ENCODE measurements at places on chromosomes 12 and 14.

GRCh38 chr14:100708425-100709288 lies 18.0 kb upstream of the DLK1 start:
- DNase-seq = no peak

DNA sequence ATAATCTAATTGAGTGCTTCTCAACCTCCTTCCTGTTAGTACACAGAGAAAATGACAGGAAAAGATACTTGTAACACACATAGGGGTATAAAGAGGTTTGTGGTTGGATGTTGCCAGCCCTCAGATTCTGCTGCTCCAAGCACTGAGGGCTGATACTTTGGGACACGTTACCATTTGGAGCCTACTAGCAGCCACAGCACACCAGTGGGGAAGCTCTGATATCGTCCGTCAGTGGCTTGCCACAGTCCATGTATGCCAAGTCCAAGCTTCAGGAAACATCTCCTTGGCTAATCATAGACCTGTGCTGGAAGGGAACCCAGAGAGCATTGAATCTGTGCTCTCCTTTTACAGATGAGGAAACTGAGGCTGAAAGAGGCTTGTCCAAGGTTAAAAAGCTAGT lies 22.3 kb downstream of the B4GALNT3 start:
- no peak for DNase-seq

DNA sequence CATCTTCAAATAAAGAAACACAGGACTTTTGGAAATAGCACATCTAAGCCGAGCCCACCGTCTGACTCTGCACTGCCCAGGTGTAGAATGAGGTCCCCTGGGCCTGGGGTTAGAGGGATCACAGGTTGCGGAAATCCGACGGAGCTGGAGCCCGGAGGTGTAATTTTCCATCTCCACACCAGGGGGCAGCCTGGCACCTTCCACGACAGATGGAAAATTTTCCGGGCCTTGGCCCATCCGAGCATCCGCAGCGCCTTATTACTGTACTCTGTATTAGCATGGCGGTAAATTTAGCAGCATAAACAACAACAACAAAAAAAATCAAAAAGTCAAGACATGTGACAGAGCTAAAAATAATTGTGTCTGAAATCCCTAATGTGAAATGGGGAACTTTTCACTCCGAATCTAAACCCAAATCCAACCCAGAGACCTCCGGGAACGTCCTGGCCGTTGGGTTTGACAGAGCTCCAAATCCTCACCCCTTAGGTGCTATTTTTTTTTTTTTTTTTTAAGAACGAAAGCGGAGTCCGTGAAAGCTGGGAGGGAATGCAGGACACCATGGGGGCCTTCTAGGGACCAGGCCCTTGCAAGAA lies 93.9 kb downstream of the KSR2 start:
- peak; percentile 54 for DNase-seq

- no peak for DNase-seq
Measured at GRCh38 chr12:52277486-52278245, 3.2 kb downstream of the KRT86 start.

GRCh38 chr14:79698298-79698711 lies 513.0 kb downstream of the DIO2 start:
- DNase-seq = no peak

DNA sequence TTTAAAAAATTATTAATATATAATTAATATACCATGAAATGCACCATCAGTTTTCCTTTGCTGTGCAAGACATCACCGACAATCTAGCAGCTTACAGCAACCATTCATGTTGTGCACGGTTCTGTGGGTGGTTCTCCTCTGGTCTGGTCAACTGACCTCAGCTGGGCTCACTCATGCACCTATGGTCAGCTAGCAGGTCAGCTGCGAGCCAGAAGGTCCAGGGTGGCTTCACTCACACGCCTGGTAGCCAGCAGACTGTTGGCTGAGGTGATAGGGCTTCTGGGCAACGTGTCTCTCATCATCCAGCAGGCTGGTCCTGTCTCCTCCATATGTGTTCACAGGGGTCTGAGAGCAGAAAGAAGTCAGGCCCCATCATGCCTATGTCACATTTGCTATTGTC lies 210.4 kb downstream of the KIF26A start:
- DNase-seq = no peak

- DNase-seq = no peak
Measured at GRCh38 chr12:43210485-43211192, 341.4 kb downstream of the ADAMTS20 start.

DNA sequence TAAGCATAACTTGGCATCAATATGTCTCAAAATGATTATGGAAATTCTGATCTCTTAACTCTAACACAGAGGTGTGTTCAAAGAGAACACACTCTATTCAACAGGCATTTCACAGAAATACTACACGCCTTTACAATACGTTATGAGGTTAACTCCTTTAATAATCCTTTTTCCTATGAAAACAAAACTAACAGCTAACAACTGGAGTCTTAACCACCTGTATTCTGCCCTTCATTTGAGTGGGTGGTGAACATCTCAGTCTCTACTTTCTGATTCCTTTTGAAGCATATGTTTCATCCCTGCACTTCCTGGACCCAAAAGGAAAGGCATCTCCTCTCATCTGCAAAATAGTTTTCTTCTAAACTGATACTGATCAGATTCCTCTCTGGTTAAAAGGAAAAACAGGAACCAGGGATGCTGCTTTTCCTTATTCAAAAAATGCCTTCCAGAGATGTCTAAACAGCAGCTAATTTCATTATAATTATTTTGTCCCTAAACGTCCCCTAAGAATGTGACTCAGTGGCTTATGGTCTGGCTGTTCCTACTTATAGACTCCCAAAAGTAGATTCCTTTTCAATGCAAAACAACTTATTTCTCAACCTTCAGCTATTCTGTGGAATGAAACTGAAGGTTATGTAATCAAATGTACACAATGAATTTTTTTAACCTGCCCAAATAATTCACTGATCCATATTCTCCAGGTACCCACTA lies 24.1 kb downstream of the ITPR2 start:
- no peak for DNase-seq

- DNase-seq = peak; percentile 9
Measured at GRCh38 chr14:59507063-59507751, 22.9 kb downstream of the JKAMP start.

DNA sequence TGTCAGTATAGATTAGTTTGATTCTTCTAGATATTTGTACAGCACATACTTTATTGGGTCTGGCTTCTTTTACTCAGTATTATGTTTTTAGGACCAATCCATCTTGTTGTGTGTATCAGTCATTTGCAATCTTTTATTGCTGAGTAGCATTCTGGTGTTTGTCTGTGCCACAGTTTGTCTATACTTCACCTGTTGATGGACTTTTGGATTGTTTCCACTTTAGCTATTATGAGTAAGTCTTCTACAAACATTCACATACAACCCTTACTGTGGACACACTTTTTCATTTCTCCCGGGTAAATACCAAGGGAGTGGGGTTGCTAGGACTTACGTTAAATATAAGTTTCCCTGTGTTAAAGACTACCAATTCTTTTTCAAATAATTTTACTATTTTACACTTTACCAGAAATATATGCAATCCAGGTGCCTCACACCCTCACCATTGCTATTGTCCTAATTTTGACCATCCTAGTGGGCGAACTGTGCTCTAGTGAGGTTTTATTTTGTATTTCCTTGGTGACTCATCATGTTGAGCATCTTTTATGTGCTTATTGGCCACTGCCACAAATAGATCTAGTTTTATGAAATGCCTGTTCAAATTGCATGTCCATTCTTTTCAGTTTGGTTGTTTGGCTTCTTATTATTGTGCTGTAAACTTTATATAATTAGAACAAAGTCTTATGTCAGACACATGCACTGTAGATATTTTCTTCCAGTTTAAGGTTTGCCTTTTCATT lies 304.7 kb upstream of the TMTC1 start:
- DNase-seq = no peak

GRCh38 chr14:68543516-68543915 lies 249.4 kb downstream of the ZFP36L1 start:
- DNase-seq = no peak

DNA sequence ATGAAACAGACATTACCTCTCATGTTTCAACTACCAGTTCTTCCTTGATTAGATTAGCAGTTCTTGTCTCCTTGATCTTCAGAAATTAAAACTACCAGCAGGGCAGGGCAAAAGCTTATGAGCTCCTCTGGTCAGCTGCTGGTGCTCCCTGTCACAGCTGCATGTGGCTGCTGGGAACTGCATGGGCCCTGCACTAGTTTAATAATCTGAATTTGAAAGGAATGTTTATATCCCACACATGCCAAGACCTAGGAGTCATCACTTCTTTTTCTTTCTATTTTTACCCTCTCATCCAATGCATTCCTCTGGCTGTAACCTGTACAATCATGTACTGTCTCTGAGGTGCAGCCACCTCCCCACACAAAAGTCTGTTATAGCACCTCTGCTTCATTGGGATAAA lies 73.9 kb downstream of the ARMH4 start:
- no peak for DNase-seq

- peak; percentile 72 for DNase-seq
Measured at GRCh38 chr14:44981198-44981597, 19.2 kb downstream of the TOGARAM1 start.

- no peak for DNase-seq
Measured at GRCh38 chr12:46585854-46586621, 213.5 kb upstream of the SLC38A2 start.

GRCh38 chr14:81286574-81287370 lies 66.0 kb upstream of the GTF2A1 start:
- no peak for DNase-seq

GRCh38 chr12:131030472-131031328 lies 77.0 kb downstream of the ADGRD1 start:
- no peak for DNase-seq

GRCh38 chr12:66269757-66270383 lies 32.4 kb upstream of the HELB start:
- peak; percentile 48 for DNase-seq

- DNase-seq = no peak
Measured at GRCh38 chr12:10722502-10722904, 620 bp downstream of the YBX3 start.

- DNase-seq = no peak
Measured at GRCh38 chr12:31645924-31646323, 13.6 kb upstream of the ETFBKMT start.

GRCh38 chr14:90512329-90512991 lies 115.6 kb downstream of the CALM1 start:
- DNase-seq = no peak

DNA sequence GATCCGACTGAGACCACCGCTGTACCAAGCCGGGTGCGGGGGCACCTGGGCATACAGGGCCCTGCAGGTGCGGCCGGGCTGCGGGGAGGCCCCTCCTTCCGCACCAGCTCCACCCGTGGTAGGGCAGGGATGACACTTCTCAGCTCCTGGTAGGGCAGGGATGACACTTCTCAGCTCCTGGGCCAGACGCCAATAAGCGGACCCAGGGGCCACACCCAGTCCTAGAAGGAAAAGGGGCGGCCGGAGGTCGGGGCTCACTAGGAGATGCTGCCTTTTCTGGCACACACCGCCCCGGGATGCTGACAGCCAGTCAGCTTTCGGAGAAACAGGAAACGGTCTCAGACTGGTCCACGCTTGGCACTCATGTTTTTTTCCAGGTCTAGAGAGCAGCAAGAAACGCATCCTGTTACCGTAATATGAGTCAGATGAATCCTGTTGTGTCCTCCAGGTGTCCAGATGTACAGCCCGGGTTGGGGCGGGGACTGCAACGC lies 34.8 kb downstream of the NFKBIA start:
- DNase-seq = no peak

DNA sequence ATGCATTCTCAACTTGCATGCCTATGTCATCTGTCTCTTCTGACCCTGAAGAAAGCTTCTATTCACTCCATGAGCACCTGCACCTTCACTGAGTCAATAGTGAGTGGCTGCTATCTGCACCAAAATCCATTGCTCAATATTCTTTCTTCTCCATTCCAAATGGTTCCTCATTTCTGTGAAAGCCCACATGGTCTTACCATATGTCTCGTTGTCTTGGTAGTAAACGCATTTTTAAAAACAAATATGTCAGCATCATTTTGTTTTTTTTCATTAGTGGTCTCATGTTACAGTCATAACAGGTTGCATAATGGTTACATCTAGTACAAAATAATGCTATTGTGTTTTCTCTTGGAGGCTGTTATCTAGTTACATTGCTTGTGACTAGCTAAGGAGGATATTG lies 106.9 kb upstream of the CPM start:
- no peak for DNase-seq

DNA sequence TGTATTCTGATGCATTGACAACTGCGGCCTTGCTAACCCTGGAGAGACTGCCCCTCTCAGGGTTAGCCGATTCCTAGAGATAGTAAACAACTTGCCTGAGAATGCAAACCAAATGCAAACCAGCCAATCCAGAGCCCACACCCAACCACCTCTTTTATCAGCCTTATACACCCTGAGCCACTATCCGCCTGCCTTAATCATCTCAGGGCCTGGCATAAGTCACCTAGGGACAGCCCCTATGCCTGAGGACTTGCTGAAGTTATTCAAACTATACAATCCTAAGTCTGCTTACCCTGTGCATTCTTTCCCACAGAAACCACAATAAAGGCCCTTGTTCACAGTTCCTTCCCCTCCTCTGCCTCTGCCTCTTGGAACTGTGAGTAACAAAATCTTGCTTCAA lies 177.2 kb downstream of the KCNA5 start:
- DNase-seq = no peak

DNA sequence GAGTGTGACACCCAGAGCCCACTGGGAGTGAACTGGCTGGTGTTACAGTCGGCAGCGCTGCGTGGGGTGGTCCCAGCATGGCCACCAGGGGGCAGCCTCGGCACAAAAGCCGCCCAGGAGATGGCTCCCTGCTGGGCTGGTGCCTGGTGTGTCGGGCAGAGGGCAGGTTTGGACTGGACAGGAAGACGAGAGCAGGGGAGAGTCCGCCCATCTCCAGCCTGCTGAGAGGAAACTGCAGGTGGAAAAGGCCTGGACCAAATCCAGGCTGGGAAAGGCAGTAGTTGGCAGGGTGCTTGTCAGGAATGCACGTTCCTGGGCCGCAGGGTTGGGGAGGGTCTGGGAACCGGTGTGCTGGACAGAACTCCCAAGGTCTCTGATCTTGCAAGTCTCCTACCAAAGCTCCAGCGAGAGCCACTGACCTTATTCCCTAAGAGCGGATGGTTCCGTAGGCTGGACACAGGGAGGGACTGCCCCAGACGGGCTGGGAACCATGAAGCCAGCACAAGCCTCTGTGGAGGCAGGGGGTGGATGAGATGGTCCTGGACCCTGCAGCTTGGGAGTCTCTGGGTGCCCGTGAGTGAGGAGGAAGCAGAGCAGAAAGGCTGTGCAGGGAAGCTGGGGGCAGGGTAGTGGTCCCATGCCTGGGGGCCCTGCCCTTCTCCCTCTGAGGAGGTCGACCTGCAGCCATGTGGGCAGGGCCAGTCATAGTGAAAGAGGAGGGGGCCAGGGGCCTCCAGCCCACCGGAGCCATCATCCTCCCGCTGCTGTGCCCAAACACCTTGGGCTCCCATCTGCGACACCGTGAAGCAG lies 1.8 kb downstream of the AHNAK2 start:
- DNase-seq = peak; percentile 34

DNA sequence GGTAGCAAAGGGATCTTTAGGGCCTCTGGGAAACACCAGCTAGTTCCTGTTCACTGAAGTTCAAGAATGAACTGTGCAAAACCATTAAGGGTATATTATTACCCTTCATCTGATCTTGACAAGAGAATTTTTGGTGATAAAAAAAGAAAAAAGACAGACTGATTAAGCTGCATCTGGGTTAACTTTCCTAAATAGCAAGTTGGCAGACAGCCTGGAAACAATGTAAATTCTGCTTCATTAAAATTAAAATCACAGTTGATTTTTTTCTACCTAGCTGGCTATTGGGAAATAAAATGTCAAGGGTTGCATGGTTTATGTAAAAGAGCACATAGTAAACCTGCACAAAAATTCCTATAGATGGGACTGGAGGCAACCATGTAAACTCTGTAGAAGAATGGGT lies 126.6 kb upstream of the PRKD1 start:
- peak; percentile 40 for DNase-seq
